ENCODE measurements at places on chromosomes 5 and 9. TPM values are rescaled to one million over a fixed set of nuclear protein-coding genes. Genes with fewer than 3 reads are reported as not detected.

Gene ADAMTS6
- 7.2 TPM for total RNA-seq

Gene TLR4
- 8.9 TPM for total RNA-seq

- no peak overlapping the region for H3K27ac ChIP-seq
- H3K36me3 ChIP-seq = no peaks in the 10 kb centered on the region
- peak overlapping the region; percentile 42 for H3K4me3 ChIP-seq
- H3K4me1 ChIP-seq = peaks cover 2% of the 10 kb centered on the region
These were observed 190.0 kb downstream of the FANCC start for GRCh38 chr9:95127249-95128176.

- DNase-seq = no peak
- H3K4me3 ChIP-seq = no peak overlapping the region
- H3K4me1 ChIP-seq = peaks cover 3% of the 10 kb centered on the region
These were observed 12.2 kb downstream of the CSNK1G3 start for GRCh38 chr5:123524146-123524545.

DNA sequence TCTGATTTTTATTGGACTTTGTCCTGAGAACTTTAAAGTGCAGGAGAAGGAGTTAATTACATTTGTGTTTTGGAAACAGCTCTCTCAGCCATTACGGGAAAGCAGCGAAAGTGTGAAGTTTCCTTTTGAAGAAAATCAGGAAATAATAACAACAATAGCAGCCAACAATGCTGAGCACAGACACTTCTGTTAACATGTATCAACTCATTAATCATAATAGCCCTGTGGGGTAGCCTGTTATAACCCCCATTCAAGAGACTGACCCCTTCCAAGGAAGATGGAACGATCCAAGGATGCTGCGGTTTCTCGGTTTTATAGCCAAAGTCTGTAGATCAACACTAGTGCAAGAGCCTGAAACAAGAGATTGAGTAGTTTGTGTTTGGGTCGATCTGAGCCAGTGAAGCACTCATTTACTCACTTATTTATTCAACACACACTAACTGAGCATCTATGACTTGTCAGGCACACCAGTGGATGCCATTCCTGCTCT, 195.5 kb downstream of the DRD1 start:
- H3K27ac ChIP-seq = no peak overlapping the region
- no peak for DNase-seq
- no peaks in the 10 kb centered on the region for H3K4me1 ChIP-seq
- no peak overlapping the region for H3K4me3 ChIP-seq
- H3K36me3 ChIP-seq = no peaks in the 10 kb centered on the region

Gene CNTNAP3B
- total RNA-seq = 8.0 TPM

GRCh38 chr5:17065458-17065857, 129.4 kb upstream of the MYO10 start:
- no peak overlapping the region for H3K4me3 ChIP-seq
- no peak for DNase-seq
- H3K36me3 ChIP-seq = no peaks in the 10 kb centered on the region
- no peaks in the 10 kb centered on the region for H3K27me3 ChIP-seq
- H3K4me1 ChIP-seq = peaks cover 8% of the 10 kb centered on the region
- no peak overlapping the region for H3K27ac ChIP-seq

- no peaks in the 10 kb centered on the region for H3K27me3 ChIP-seq
- H3K36me3 ChIP-seq = no peaks in the 10 kb centered on the region
- H3K27ac ChIP-seq = no peak overlapping the region
- H3K4me1 ChIP-seq = no peaks in the 10 kb centered on the region
- DNase-seq = no peak
- no peak overlapping the region for H3K4me3 ChIP-seq
These were observed 531.6 kb upstream of the CLINT1 start for GRCh38 chr5:158390577-158390976.

DNA sequence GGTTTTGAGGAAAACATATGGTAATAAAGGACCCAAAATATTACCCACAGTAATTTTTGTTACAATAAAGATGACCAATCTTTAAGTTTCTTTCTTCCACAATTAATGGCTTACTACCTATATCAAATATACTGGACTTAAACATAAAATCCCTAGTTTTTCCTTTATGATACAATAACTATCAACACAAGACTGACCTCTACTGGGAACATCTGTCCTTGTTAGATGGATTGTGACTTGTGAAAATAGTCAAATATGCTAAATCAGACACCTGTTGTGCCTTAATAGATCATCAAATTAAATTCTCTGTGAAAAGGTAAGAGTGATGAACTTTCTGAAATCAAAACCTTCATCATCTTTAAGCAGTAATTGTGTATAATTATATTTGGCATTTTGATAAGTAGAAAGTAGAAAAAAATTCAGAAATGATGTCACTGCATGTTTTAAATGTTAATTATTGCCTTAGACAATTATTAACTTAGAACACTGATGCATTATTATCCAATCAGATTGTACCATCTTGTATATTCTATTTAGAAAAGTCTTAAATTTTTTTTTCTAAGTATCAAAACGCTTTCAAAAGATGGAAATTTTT, 113.6 kb downstream of the DEPDC1B start:
- H3K27me3 ChIP-seq = no peaks in the 10 kb centered on the region
- no peak overlapping the region for H3K4me3 ChIP-seq
- no peak for DNase-seq
- H3K27ac ChIP-seq = no peak overlapping the region
- no peaks in the 10 kb centered on the region for H3K36me3 ChIP-seq
- no peaks in the 10 kb centered on the region for H3K4me1 ChIP-seq

DNA sequence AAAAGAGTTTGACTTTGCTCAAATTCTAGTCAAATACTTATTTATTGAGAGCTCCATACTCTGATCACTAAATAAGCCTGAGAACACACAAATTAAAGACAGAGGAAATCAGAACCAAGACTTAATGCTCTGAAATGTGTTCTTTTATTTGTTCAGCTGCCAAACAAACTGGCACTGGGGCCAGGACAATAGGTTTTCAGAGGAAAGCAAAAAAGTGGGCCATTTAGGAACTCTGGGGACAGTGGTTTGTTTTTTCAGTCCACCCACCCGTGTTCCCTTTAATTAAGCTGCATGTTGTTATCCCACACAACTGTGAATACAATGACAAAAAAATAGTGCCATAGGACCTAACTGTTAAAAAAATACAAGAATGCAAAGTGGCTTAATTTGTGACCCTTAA, 95.4 kb upstream of the RETREG1 start:
- H3K27ac ChIP-seq = no peak overlapping the region
- no peaks in the 10 kb centered on the region for H3K36me3 ChIP-seq
- DNase-seq = no peak
- H3K4me3 ChIP-seq = no peak overlapping the region

GRCh38 chr9:1946526-1947283, 68.4 kb upstream of the SMARCA2 start:
- no peak overlapping the region for H3K4me3 ChIP-seq
- no peaks in the 10 kb centered on the region for H3K4me1 ChIP-seq
- no peaks in the 10 kb centered on the region for H3K27me3 ChIP-seq

Gene UTP15
- 24.5 TPM for total RNA-seq

- H3K27me3 ChIP-seq = no peaks in the 10 kb centered on the region
- H3K4me3 ChIP-seq = no peak overlapping the region
- no peak for DNase-seq
These were observed 8.5 kb downstream of the RXFP3 start for GRCh38 chr5:33944543-33945132.
